Activated CD4-positive, alpha-beta T cell treated with anti-CD3 and anti-CD28 coated beads, Interleukin-2, Interleukin-4, amounts not matched to agents 100 ng/mL and 50 ng/mL, durations not matched to agents 16 hours and 8 hours (primary cell): ENCODE measurements at places on chromosomes 1 and 21.
A peak's percentile ranks its signal among the peaks of the same experiment; 100 is the strongest.

GRCh38 chr1:97943354-97943753 is 22.5 kb upstream of the DPYD start:
- DNase-seq, result no peak

DNA sequence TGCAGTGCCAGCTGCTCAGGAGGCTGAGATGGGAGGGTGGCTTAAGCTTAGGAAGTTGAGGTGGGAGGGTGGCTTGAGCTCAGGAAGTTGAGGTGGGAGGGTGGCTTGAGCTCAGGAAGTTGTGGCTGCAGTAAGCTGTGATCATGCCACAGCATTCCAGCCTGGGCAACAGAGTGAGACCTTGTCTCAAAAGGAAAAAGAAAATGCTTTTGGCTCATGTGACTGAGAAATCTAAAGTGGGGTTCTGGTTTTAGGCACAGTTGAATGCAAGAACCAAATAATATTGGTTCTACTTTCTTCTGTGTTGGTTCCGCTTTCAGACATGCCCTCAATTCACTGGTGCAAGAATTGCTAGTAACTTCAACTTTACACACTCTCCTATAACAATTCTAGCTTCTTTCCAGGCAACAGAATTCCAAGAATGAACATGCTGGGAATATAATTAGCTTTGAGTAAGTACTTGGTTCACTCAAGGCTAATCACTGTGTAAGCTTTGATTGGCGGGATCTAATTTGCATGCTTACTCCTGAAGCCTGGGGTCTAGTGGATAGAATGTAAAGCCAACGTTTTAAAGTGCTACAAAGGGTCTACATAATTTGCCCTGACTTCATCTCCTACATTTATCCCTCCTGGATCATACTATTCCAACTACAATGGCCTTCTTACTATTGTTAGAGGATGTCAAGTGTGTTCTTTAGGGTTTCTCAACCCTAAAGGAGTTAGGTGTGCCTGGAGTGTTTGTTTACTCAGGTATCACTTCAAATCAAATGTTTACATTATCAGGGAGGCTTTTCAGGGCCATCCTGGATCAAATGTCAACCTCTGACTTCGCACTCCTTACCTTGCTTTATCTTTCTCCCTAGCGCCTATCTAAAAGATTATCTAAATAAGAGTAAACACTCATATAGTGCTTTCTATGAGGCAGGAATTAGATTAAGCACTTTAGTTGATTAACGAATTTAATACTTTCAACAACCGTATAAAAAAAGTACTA is 115.1 kb downstream of the SLC16A1 start:
- DNase-seq, result peak; percentile 50

GRCh38 chr1:167819849-167820683 is 93.9 kb downstream of the ADCY10 start:
- DNase-seq, result no peak

DNA sequence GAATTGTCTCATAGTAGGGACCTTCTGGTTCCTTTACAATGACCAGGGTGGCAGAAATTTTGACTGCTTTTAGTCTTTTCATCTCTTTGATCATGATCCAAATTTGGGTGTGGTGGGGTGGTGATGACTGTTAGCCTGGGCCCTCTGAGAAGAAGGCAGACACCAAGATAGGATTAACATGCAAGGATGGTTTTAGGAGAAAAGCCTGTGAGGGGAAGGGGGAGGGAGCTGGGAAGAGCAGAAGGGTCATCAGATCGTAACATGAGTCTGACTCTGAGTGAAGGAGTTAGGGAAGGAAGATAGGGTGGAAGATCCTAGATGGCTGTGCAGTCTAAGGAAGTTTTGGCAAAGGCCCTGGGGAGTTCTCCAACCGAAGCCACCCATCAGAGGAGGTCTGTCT is 28.5 kb upstream of the CAMSAP2 start:
- DNase-seq, result no peak

- no peak for DNase-seq
Measured at GRCh38 chr1:3015269-3015635, 6.0 kb upstream of the ACTRT2 start.

DNA sequence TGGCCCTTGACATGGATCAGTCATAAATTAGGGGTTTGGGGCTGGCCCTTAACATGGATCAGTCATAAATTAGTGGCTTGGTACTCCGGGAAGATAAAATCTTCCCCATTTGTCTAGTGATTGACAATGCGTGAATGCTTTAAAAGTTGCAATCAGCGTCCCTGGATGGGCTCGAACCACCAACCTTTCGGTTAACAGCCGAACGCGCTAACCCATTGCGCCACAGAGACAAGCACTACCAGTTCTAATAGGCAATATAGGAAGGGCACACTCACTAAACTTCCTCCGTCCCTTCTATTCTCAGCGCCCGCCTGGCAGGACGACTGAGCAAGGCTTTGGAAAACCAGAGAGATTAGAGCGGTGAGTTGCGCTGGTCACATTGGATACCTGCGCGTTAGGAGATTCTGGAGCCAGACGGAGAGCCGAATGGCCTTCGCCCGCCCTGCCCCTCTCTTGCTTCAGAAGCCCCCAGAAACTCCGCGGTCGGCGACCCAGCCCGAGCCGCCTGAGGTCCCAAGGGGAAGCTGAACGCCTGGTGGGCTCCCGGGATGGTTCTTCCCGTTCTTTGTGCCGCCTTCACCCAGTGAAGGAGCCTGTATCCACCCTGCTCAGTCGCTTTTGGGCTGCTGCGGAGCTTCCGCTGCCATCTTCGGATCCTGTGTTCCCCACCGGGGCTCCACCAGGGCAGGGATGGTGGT is 235.9 kb downstream of the FAM72C start:
- DNase-seq, result peak; percentile 22

- DNase-seq, result no peak
Measured at GRCh38 chr1:234614081-234614489, 4.1 kb upstream of the IRF2BP2 start.

GRCh38 chr1:53410100-53410541 is 49.1 kb upstream of the DMRTB1 start:
- no peak for DNase-seq

- DNase-seq, result no peak
Measured at GRCh38 chr1:8363767-8364301, 45.9 kb downstream of the SLC45A1 start.

GRCh38 chr1:213685992-213686582 is 301.7 kb upstream of the PROX1 start:
- no peak for DNase-seq

GRCh38 chr1:63906047-63906704 is 132.4 kb downstream of the ROR1 start:
- DNase-seq, result no peak

DNA sequence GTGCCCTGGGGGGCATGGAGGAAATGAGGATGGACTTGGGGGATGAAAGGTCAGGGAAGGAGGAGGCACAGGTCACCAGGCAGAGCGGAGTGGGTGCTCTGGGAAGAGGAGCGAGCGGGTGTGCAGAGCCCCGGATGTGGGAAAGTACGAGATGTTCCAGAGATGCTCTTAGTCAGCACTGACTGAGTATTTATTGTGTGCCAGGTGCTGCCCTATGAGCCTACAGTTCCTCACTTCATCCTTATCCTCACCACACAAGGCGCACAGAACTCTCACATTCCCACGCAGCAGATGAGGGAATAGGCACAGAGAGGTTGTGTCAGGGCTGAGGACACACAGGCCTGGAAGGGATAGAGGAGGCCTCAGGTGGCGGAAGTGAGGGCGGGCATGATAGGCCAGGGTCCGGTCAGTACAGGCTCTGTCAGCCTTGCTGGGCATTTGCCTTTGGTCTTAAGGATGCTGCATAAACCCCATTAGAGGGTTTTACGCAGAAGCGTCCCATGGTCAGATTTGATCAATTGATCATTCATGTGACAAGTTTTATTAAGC is 77.3 kb downstream of the ARHGEF10L start:
- no peak for DNase-seq

- DNase-seq, result no peak
Measured at GRCh38 chr1:89489047-89489729, 35.4 kb upstream of the LRRC8B start.

GRCh38 chr1:32748348-32748747 is 45.8 kb upstream of the SYNC start:
- no peak for DNase-seq

DNA sequence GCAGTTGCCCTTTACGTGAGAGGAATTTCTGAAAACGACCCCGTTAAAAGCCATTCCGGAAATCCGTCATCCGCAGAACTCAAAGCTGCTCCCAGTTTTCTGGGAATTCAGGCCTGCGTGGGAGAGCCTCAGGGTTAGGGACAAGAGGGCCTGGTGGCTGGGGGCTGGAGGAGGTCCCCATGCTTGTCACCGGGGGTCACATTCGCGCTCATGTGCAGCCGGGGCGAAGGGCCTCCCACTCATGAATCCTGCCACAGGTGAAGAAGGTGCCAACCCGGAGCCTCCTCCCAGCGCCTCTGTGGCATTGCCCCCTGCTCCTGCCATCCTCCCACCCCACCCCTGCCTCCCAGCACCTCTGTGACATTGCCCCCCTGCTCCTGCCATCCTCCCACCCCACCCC is 98.3 kb downstream of the PRDM16 start:
- no peak for DNase-seq

- DNase-seq, result no peak
Measured at GRCh38 chr1:51303751-51304251, 26.6 kb downstream of the TTC39A start.

GRCh38 chr1:162502928-162503327 is 5.3 kb downstream of the UHMK1 start:
- no peak for DNase-seq

DNA sequence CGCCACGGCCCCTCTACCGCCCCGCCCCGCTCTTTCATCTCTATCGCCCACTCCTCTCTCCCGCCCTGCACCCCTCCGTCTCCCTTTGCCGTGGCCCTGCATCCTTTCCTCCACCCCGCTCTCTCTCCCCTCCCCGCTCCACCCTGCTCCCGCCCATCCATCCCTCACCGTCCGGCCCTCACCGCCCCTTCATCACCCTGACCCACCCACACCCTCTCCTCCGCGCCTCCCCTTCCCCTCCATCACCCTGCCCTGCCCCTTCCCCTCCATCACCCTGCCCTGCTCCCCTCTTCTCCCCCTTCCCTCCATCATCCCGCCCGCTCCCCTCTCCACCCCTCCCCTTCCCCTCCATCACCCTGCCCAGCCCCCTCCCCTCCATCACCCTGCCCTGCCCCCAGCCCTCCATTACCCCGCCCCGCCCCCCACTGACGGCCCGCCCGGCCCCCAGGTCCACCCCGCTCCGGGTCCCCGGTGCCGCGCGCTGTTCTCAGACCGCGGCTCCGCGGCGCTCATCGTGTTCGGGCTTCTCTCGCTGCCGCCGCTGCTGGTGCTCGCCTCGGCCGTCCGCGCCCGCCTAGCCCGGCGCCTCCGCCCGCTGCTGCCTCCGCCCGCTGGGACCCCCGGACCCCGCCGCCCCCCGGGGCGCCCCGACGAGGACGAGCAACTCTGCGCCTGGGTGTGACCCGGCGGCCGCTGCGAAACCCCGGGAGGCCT is 6.2 kb upstream of the ANKRD65 start:
- DNase-seq, result no peak

- DNase-seq, result no peak
Measured at GRCh38 chr1:53599481-53599880, 139.5 kb downstream of the GLIS1 start.

- no peak for DNase-seq
Measured at GRCh38 chr1:2976180-2976562, 45.1 kb upstream of the ACTRT2 start.

- DNase-seq, result no peak
Measured at GRCh38 chr1:212328248-212328647, 43.0 kb downstream of the PPP2R5A start.

GRCh38 chr21:44508711-44509445 is 31.1 kb downstream of the KRTAP10-1 start:
- no peak for DNase-seq

DNA sequence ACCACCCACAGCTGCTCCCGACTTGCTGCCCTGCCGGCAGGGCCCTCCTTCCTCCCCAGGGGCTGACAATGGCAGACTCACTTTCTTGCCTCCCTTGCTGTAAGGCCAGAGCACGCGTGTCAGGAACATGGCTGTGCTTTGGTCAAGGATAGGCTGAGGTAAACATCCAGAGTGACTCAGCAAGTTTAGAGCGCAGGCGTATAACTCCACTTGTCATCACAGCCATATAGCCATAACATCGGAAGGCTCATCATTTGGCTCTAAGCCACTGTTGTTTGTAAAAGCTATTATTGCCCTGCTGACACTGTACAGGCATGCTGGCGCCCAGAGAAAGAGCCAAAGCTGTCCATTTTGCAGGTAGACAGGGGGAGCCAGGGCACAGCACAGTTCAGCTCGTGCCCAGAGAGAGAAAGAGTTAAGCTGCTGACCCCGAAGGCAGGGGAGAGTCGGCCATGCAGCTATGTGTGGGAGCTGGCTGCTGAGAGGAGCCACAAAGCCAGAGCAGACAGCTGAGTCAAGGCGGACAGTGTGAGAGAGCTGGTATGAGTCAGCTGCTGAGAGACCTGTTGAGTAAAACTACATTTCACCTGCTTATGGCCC is 60.6 kb downstream of the GNG4 start:
- no peak for DNase-seq

- no peak for DNase-seq
Measured at GRCh38 chr1:41773144-41773591, 145.6 kb downstream of the HIVEP3 start.

DNA sequence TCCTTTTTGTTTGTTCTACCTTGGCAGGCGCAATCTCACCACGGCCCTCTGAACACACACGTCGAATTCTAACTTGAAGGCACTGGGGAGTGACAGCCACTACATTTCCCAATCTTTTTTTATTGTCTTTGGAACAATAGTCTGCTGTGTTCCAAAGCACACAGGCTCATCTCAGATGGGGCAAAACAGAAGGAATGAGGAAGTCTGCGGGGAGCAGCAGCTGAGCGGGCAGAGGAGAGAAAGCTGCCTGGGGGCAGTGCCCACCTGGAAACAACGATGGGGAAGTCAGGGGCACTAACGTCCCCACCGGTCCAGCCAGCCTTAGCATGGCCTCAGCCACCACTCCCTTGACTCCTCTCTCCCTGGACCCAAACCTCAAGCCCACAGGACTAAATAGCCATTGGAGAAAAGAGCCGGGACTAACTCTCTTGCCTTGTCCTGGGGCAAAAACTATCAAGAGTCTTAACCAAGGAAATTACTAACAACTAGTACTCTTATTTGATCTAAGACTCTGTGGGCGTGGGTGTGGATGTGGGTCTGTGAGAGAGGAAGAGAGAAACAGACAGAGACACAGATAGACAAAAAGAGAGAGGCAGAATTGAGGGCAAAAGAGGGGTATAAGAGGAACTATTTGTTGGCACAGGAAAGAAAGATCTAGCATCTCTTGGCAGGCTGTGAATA is 34.2 kb downstream of the SYF2 start:
- DNase-seq, result no peak

- DNase-seq, result no peak
Measured at GRCh38 chr1:182256931-182257330, 134.7 kb downstream of the GLUL start.

DNA sequence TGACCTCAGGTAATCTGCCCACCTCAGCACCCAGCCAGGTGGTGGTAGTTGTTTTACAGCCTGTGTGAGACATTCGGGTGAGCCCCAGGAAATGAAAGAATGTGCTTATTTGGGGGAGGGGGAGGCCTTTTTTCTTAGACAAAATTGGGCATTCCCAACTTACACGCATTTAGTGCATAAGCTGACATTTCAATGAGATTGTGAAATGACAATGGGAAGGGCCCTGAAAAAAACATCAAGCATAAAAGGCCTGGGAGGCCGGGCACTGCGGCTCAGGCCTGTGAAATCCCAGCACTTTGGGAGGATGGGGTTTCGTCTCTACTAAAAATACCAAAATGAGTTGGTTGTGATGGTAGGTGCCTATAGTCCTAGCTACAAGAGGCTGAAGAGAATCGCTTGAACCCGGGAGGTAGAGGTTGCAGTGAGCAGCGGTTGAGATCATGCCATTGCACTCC is 5.0 kb downstream of the GAS5 start:
- DNase-seq, result no peak
